ENCODE measurements at places on chromosomes 12 and 14. TPM values are rescaled to one million over a fixed set of nuclear protein-coding genes. Genes with fewer than 3 reads are reported as not detected.

DNA sequence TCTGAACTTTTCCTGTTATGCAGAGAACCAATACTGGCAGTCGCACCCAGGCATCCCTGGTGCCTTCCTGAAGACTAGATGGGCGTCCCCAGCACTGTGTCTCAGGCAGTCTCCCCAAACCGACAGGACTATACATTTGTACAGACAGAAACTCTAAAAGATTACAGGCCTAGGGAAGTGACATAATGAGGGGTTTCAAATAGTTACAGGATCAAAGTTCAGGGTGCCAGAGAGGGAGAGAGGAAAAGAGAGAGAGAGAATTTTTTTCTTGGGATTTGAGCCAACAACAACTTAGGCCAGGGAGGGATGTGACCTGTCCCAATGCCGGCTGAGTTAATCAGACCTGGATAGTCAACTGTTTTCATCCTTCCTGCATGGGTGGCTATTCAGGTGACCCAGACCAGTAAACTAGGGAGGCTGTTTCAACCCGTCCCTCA, 9.3 kb upstream of the GMFB start:
- DNase-seq, result no peak

DNA sequence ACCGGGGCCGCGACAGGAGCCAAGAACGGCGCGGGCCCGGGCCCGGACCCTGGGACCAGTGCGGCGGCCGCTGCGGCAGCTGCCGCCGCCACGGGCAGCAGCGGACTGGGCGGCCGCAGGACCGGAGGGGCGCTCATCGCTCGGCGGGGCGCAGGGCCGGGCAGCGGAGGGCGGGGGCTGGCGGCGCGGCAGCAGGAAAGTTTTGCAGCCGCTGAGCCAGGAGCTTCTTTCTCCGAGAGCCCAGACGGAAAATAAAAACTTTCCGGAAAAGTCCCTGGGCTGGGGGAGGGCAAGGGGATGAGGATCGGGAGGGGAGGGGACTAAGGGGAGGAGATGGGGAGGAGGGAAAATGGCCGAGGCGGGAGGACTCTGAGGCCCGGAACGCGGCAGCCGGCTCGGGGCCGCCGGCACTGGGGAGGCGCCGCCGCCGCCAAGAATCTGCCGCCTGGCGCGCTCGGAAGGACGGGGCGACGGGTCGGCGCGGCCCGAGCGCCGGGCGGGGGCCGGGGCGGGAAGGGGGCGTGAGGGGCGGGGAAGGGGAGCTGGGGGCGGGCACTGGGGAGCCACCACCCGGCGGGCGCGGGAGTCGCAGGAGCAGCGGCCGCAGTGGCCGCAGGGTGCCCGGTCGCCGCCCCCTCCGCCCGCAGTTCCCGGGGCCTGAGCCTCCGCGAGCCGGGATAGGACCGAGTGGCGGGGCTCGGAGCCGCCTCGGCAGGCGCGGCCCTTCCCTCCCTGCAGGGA, at the start of gene PRKD1:
Gene PRKD1 (minus strand): TSS at position 472 of the 741 bp plus-strand sequence.
- peak; percentile 76 for DNase-seq

GRCh38 chr14:63535918-63536317, 7.3 kb downstream of the PPP2R5E start:
- DNase-seq, result no peak

GRCh38 chr12:124111006-124111405, 138.0 kb downstream of the ZNF664 start:
- DNase-seq, result peak; percentile 80

The BHLHE41 gene
- 4.1 TPM for total RNA-seq

All from SJCRH30 (cell line).